ENCODE measurements at places on chromosomes 5 and 9.
A peak's percentile ranks its signal among the peaks of the same experiment; 100 is the strongest.

DNA sequence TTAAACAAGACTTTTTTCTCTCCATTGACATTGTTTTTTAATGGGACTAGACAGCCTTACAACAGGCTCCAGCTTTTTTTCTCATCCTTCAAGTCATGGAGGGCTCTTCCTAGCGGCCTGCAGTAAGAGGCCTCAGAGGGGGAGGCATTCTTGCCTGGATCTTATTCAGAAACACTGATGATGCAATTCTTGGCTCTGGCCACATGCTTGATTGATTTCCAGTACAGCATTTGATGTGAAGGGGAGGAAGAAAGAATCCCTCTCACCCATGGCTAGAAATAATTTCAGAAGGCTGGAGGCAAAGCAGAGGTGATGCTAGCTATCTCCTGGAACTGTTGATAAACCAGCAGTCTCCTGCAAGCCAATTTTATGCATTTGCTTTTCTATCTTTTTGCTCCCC, 324.8 kb downstream of the PRELID2 start:
- peak; percentile 79 for DNase-seq

- peak; percentile 22 for DNase-seq
These were observed 15.1 kb upstream of the POMT1 start for GRCh38 chr9:131487621-131488031.

DNA sequence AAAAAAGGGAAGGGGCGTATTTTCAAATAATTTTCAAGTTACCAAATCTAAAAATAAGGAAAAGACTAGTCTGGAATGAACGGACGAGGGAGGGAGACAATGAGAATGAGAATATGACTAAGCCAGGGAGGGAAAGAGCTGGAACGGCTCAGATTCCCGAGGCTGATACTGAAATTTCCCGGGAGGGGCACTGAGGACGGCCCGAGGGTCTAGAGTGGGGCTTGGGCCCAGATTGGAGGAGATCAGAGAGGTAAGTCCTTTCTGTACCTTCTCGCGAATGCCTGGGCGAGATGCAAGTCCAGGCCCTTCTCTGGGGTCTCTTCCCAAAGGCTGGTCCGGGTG, 3.4 kb upstream of the CCIN start:
- DNase-seq = peak; percentile 66

GRCh38 chr9:123555646-123556045, 199.6 kb downstream of the CRB2 start:
- DNase-seq = no peak

DNA sequence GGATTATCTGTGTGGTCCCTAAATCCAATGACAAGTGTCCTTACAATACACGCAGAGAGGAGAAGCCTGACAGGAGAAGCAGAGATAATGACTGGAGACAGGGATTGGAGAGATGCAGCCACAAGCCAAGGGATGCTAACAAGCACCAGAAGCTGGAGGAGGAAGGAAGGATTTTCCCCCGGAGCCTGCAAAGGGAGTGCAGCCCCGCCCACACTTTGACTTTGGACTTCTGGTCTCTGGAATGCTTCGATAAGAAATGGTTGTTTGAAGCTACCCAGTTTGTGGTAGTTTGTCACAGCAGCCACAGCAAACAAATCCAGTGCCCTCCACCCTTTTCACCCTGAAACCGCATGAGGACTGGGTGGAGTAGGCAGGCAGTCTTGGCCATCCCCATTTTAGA, 77.2 kb upstream of the BOD1 start:
- DNase-seq = no peak

GRCh38 chr9:111949919-111950318, 53.3 kb downstream of the UGCG start:
- peak; percentile 65 for DNase-seq

DNA sequence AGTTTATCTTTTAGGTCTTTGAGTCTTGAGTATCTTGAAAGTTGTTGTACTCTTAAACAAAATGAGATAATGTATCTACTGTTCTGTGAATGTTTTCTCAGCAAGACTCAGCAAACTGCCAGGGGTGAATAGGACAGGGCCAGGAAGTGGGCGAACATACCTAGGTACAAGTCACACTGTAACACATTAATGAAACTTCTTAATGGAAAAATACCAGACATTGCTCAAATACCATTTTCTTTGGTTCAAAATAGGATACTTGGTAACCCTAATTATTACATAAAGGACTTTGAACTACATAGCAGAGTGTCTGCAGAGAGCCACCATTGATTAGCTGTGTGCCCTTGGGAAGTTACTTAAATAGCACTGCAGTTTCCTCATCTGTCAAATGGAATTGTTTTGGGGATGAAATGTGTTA, 197.5 kb downstream of the ARHGEF28 start:
- peak; percentile 48 for DNase-seq

DNA sequence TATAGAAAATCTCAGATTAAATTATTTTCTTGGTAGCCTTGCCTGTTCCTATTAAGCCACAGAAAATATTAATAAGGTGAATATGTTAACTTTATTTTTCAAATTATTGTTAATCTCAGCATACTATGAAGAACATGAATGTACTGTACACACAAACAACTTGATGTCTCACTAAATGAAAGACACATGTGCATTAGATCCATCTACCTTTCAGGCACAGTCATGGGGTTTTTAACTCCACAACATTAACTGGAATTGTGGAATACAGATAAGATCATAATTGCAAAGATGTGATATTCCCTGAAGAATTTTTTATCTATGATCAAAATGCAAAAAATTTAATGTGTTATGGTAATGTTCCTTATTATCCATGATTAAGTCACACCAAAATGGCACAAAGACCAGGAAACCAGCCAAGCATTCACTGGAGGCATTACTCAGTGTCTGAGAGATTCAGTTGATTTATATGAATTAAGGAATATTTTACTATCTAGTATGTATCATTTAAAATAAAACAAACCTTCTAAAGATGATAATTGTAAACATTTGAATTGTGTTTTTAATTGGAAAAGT, 150.0 kb upstream of the VCAN start:
- DNase-seq = peak; percentile 73

GRCh38 chr5:74667396-74667795, 17.6 kb upstream of the HEXB start:
- peak; percentile 46 for DNase-seq

- no peak for DNase-seq
These were observed 94.8 kb downstream of the AOPEP start for GRCh38 chr9:94821098-94821887.

DNA sequence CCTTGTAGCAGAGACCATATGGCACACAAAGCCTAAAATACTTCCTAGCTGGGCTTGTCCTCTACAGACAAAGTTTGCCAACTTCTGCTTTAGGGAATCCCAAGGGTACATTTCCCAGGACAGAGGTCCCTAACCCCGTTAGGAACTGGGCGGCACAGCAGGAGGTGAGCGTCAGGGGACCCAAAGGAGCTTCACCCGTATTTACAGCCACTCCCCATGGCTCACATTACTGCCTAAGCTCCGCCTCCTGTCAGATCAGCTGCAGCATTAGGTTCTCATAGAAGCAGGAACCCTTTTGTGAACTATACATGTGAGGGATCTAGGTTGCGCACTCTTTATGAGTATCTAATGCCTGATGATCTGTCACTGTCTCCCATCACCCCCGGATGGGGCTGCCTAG, 88.5 kb upstream of the TRPM3 start:
- no peak for DNase-seq

GRCh38 chr5:126984632-126985031, 45.7 kb downstream of the MARCHF3 start:
- peak; percentile 60 for DNase-seq

DNA sequence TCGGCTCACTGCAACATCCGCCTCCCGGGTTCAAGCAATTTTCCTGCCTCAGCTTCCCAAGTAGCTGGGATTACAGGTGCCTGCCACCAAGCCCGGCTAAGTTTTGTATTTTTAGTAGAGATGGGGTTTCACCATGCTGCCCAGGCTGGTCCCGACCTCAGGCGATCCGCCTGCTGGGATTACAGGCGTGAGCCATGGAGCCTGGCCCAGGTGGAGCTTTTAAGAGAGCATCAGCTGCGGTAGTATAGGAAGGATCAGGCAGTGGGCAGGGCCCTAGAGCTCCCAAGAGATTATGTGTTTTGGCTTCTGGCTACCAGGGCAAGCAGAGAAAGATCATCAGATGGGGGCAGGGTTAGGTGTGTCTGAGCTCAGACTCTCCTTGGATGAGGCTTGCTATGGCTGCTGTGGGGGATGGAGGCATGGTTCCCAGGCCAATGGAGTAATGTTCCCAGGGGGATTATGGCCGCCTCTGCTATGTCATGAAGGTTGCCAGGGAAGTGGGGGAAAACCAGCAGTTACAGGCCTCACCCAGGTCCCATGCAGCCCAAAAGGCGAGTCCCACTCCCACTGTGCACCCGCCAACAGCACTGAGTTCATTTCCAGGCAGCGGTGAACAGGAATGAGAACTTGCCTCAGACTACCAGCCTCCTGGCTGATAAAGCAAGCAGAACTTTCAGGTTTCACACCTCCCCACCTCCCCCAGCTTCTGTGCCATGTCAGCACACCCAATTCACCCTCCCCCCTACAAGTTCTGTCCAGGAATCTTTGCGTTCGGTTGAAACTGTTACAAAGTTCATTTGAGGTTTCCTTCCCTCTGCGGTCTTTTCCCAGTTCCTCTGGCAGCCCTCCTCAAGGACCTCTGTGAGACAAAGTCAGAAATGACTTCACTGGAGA, 507.6 kb downstream of the SPATA31D1 start:
- no peak for DNase-seq
